ENCODE measurements at places on chromosomes 13 and 19.

GRCh38 chr19:15995536-15995935, 46.7 kb downstream of the OR10H4 start:
- no peak for DNase-seq

- no peak for DNase-seq
Observed at GRCh38 chr13:26847281-26847680, 86.7 kb upstream of the GPR12 start.

- DNase-seq: no peak
Observed at GRCh38 chr13:48436661-48437288, 23.9 kb upstream of the LPAR6 start.

- no peak for DNase-seq
Observed at GRCh38 chr13:98585398-98585754, 8.5 kb upstream of the STK24 start.

GRCh38 chr13:27276188-27276587, 5.6 kb downstream of the RASL11A start:
- DNase-seq: no peak

DNA sequence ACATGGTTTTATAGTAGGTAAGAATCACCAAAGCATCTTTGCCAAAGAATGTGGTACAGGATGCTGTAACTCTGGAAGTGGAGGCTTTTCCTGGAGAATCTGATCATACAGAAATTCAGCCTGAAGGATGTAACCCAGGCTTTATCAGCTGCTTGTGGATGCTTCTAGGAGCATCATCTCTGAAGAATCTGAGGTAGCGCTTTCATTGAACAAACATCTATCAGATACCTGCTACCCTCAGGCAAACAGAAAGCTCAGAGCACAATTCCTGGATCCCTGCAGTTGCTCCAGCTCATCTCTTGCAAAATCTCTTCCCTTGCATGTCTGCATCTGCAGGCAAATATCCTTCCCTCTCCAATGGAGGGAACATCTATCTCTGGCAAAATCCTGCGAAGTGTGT, 9.3 kb downstream of the FAM124A start:
- DNase-seq: no peak

GRCh38 chr13:77827332-77827731, 91.3 kb downstream of the EDNRB start:
- DNase-seq: no peak

- no peak for DNase-seq
Observed at GRCh38 chr13:80830431-80830830, 489.5 kb upstream of the SPRY2 start.

DNA sequence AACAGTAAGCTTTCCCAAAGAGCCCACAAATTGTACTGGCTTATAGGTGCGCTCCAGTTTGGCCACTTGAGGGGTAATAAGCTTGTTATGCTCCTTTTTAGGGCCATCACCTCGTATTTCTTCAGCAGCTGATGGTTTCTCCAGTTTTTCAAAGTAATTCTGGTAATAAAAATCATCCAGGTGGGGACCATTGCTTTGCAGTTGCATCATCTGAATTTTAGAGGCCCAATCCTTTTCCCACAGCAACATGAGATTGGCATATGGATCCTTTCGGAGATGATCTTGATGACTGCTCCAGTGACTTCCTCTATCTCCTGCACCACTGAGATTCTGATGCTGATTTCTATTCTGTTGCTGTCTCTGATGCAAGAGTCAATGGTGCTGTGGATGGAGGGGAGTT, 27.1 kb downstream of the ZNF546 start:
- no peak for DNase-seq

DNA sequence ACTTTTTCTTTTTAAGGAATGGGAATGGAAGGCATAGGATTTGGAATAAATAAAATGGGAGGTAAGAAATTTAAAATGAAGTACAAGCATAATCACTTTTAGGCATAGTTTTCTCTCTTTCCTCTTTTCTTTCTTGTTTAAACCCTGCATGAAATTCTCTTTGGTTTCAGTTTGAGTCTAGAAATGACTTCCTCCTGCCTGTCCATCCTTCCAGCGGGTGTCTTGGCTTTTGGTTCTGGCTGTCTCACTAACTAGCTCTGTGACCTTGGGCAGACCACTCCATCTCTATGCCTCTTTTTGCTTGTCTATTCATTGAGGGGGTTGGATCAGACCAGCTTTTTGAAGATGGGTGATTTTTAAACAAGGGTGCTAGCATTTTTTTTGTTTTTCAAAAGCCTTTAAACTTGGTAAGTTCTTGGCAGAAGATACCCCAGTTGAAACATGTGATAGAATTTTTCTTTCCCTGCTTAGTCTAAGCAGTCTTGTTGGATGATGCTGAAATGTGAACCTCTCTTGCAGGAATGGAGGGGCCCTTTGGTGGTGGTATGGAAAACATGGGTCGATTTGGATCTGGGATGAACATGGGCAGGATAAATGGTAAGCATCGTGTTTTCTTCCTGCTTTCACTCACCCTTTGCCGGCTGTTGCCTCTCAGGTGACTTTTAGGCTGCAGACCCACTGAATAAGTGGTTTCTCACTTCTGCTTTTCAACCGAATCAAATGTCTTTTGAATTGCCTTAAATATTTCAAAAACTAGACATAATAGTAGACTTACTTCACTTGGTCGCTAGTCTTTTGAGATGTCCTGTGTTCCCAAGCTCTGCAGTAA, 28.6 kb downstream of the PRAM1 start:
- DNase-seq: no peak

DNA sequence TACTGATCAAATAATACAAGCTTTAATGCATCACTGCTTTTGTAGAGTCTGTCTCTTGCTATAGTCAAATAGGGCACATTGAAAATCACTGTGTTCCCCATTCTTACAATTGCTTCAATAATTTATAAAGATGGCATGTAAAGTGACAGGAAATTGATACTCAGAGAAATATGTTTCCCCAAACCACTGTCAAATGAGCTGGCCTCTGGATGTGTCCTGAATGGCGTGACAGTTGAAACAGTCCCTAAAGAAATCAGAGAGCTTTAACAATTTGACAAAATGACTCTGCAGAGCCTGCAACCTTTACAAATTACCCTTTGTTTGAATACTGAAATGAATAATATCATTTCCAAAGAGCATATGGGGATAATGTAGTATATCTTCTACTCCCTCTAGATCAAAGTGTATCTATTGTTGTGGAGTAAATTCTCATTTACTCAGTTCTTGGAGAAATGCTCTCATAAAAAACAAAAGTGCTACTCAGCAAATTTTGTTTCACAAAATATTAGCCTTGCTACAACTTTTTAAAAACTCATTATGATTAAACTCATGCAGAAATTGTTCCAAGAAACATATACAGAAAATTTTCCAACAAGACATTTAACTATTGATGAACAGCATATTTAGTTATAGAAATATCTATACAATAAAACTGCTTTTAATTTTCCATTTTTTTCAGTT, 763.2 kb upstream of the SPRY2 start:
- no peak for DNase-seq

DNA sequence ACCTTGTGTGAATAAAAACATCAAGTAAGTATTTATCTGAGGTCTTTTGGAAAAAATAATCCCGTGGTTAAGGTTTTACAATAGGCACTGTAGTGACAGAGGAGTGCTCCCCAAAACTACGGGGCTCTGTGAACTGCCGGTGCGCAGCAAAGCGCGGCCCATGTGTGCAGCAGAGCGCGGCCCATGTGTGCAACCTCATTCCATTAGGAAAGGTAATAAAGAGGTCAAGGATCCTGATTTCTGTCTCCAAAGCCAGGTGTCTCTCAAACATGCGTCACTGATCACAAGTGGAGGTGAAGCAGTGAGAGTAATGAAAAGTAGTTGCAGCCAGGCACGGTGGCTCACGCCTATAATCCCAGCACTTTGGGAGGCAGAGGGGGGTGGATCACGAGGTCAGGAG, 58.7 kb downstream of the MRPL57 start:
- DNase-seq: no peak

DNA sequence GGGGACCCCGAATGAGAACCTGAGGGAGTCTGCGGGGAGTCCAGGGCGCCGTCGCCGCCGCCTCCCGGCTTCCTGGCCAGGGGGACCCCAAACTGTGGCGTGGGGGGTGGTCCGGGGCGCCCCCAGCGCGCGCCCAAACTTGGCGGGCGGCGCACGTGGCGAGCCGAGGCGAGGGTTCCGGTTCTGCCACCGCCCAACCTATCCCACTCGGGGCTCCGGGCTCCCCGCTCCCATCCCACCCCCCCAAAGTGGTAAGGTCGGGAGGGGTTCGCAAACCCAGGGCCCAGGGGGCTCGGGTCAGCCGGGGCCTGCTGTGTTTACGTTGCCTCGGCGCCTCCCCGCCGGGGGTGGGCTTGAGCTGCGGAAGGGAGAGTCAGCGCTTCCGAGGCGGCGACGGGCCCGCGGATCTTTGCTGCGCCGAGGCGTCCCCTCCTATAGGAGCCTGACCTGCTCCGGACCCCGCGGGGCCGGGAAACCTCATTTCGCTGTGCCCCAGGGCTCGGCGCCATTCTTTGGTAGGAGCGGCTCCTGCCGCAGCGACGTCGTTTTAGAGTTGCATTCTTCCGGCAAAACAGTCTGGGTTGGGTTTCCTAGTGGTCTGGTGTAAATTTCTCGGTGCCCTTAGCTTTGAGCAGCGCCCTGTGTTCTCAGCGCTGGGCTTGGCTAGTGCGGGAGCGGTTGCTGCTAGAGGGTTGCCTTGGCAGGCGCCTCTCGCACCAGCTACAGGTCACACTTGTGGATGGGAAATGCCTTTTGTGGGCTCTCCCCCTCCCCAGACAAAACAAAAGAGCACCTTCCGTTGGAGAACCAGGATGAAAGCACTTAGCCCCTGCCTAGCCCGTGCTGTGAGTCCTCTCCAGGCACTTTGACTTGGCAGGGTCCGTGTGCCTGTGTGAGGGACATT, 1.2 kb downstream of the DAZAP1 start:
- no peak for DNase-seq

- DNase-seq: no peak
Observed at GRCh38 chr19:827710-828321, at the start of gene AZU1. Gene AZU1, plus strand, starts transcription at chr19:827837. Its CDS starts 10 bp downstream, at chr19:827847.

DNA sequence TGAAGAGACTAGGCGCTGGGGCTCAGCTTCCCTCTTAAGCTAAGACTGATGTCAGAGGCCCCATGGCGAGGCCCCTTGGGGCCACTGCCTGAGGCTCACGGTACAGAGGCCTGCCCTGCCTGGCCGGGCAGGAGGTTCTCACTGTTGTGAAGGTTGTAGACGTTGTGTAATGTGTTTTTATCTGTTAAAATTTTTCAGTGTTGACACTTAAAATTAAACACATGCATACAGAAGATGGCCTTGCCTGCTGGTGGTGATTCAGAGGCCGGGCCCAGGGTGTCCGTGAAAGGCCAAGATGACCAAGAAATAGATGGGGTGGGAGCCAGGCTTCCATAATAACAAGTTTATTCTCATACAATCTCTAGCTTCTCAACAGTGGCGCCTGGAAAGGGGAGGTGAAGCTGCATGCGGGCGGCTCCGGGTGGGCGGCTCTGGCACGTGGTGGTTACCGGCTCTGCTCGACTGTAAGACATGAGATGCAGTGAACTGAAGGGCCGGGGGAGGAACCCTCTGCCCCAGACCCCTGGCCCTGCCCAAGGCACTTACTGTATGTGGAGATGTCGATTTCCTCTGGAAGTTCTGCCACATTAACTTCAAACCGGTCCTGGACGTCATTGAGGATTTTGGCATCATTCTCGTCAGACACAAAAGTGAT, 10.5 kb downstream of the DDX39A start:
- DNase-seq: no peak

GRCh38 chr13:75145927-75146326, 336.0 kb downstream of the TBC1D4 start:
- no peak for DNase-seq

GRCh38 chr13:98214008-98214643, 37.1 kb upstream of the RNF113B start:
- DNase-seq: no peak

DNA sequence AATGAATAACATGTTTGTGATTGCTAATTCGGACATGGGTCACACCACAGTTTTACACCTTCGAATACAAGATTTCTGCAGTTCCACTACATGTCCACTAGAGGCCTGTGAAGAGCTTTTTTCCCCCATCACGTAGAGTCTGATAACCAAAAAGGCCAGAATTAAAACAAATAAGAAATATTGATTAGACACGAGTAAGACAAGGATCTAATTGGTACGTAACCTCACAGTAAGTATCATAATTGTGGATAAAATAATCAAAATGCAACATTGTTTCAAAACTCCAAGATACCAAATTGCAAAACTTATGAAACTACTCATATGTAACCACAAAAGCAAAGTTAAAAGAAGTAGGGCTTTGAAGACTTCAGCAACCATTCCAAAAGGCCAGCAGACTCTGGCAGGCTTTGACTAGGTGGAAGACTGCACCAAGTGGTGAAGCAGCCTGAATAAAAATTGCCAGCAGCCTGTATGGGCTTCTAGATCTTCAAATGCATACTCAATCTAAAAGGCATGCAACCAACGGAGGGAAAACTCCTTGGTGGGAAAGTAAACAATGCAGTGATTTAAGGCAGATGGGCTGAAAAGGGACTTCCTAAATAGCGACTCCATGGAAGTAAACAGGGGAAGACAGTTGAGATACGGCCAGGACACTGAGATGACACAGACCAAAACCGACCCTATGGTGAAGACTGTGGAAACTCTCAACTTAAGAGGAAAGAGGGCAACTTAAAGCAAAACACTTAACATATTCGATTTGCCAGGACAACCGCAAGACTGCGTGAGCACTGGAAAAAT, 56.7 kb downstream of the STARD13 start:
- no peak for DNase-seq

GRCh38 chr13:21328836-21329477, 130.1 kb downstream of the ZDHHC20 start:
- DNase-seq: no peak

DNA sequence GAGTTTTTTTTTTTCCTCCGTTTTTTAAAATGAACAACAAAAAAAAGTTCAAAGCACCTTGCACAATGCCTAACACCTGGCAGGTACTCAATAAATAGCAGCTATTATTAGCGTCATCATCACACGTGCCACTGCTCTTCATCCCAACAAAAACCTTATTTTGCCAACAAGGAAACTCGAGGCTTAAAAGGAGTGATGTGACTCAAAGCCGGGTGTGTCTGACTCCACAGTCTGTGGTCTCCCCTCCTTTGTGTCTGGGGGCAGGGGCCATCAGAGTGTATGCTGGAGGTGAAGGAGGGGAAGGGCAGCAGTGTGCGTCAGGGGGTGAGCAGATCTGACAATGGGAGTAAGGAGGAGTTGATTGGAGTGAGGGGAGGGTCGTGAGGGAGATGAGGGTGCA, 34.1 kb upstream of the POU2F2 start:
- DNase-seq: no peak

- DNase-seq: no peak
Observed at GRCh38 chr13:60690604-60691003, 293.6 kb downstream of the TDRD3 start.

DNA sequence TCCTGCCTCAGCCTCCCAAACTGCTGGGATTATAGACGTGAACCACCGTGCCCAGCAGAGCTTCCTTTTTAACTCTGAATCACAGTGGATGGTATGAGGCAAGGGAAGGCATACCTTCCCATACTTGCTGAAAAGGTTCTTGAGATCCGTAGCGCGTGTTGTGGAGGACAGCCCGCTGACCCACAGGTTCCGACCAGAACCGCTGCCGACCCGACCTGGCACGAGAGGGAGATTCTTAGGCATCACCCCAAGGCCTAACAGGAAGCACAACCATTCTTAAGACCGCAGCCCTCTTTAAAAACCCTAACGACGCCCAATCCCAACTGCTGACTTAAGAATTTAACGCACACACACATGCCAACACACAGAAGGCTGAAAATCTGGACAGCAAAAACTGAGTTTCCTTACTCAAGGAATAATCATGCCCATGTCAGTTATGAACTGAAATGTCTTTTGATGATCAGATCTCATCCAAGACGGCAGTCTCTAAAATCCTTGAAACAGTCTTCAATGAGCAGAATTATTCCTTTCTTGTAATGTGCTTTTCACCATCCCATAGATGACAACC, 12.6 kb downstream of the SAFB2 start:
- no peak for DNase-seq
